ENCODE measurements at places on chromosomes 11 and 22.

GRCh38 chr11:65588199-65589054, 7.2 kb downstream of the KCNK7 start:
- DNase-seq: peak; percentile 89

- DNase-seq: peak; percentile 88
Observed at GRCh38 chr11:45371251-45372115, 85.3 kb upstream of the SYT13 start.

GRCh38 chr22:28822930-28823551, 22.7 kb upstream of the XBP1 start:
- DNase-seq: no peak

DNA sequence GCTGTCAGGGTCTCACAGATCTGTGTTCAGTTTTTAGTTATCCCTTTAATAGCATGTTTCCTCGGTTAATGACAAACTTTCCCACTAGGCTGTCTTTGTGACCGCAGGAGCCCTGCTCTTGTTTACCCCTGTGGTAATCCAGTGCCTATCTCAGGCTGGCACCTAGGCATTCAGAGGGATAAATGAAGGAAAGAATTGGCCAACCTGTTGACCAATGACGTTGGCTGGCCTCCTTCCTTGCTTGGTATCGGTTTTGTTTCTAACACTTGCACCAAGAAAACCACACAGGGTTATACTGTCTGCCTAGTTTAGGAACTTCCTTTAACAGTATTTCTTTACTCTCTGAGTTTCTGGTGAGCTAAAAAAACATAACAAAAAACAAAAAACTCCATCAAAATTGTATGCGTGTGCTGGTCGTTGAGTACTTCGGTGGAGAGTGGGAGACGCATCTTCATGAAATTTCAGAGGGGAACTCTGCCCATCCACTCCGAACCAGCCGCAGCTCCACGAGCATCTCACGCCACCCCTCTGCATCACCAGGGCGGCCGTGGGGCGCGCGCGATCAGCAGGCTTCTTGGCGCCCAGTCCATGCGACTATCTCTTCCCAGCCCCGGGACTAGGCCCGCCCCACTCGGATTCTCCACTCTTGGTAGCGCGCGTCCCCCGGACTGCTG, 563 bp upstream of the ENDOD1 start:
- peak; percentile 64 for DNase-seq
